Smooth muscle cell of the brain vasculature (primary cell): ENCODE measurements at places on chromosomes 5 and 9.

DNA sequence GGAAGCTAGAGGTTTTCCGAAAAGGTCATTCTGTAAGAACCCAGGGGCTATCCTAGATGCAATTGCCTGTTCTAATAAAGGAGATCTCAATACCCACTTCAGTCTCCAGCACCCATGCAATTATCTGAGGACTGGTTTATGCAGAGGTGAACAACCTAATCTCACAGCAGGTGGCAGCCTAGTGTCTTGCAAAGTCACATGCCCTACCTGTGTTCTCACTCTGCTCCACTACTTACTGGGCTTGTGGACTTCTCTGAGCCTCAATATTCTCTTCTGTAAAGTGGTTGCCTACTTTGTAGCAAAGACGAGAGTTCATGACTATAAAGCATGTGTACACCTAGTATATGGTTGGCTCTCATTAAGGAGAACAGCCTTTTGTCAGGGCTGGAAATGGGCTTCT is 21.0 kb upstream of the ALDH1B1 start:
- DNase-seq, result no peak

GRCh38 chr5:55966284-55966683 is 28.5 kb downstream of the IL6ST start:
- DNase-seq, result no peak

- DNase-seq, result no peak
Measured at GRCh38 chr5:80618438-80618837, 36.0 kb upstream of the MSH3 start.

DNA sequence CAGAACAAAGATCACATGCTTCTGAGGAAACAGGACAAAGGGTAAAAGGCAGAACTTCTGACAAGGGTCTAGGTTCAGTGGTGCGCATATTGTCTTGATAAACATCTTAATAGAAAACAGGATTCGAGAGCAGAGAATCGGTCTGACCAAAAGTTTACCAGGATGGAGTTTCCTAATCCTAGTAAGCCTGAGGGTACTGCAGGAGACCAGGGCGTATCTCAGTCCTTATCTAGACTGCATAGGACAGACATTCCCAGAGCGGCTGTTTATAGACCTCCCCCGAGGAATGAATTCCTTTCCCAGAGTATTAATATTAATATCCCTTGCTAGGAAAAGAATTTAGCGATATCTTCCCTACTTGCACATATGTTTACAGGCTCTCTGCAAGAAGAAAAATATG is 32.4 kb upstream of the TNFSF8 start:
- DNase-seq, result no peak

- no peak for DNase-seq
Measured at GRCh38 chr9:126614455-126615244, 922 bp downstream of the LMX1B start.

- DNase-seq, result no peak
Measured at GRCh38 chr5:88824892-88825583, 57.9 kb downstream of the MEF2C start.

GRCh38 chr5:43161244-43161643 is 30.8 kb upstream of the NIM1K start:
- DNase-seq, result no peak
